ENCODE measurements at places on chromosomes 2 and 18. TPM values are rescaled to one million over a fixed set of nuclear protein-coding genes. Genes with fewer than 3 reads are reported as not detected.

DNA sequence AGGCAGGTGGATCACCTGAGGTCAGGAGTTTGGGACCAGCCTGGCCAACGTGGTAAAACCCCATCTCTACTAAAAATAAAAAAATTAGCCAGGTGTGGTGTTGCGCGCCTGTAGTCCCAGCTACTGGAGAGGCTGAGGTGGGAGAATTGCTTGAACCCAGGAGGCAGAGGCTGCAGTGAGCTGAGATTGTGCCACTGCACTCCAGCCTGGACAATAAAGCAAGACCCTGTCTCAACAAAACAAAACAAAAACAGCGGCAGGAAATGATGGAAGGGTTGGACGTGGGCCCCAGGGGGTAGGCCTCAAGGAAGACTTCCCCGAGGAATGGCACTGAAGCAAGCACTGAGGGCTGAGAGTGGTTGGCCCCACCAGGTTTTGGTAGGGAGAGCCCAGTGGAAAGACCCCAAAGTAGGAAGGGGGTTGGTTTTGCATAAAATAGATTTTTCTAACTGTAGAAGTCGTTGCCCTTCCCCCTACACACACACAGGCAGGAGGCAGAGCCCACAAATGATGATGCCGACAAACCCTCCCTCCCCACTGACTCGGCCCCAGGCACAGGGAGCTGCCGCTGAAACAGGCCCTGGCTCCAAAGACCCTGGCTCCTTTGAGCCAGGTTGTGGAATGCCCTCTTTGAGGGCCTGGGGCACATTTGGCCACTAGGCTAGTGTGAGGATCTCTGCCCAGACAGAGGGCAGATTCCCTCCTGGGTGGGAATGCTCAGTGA is 104.8 kb downstream of the CABLES1 start:
- DNase-seq, result no peak

DNA sequence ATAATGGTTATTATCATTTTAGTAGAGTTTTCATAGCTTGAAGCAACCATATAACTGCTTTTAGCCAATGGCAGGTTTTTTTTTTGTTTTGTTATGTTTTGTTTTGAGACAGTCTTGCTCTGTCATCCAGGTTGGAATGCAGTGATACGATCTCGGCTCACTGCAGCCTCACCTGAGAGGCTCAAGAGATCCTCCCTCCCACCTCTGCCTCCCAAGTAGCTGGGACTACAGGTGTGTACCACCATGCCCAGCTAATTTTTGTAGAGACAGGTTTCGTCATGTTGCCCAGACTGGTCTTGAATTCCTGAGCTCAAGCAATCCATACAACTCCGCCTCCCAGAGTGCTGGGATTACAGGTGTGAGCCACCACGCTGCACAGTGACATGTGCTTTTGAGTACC is 117.5 kb upstream of the GAREM1 start:
- no peak for DNase-seq

DNA sequence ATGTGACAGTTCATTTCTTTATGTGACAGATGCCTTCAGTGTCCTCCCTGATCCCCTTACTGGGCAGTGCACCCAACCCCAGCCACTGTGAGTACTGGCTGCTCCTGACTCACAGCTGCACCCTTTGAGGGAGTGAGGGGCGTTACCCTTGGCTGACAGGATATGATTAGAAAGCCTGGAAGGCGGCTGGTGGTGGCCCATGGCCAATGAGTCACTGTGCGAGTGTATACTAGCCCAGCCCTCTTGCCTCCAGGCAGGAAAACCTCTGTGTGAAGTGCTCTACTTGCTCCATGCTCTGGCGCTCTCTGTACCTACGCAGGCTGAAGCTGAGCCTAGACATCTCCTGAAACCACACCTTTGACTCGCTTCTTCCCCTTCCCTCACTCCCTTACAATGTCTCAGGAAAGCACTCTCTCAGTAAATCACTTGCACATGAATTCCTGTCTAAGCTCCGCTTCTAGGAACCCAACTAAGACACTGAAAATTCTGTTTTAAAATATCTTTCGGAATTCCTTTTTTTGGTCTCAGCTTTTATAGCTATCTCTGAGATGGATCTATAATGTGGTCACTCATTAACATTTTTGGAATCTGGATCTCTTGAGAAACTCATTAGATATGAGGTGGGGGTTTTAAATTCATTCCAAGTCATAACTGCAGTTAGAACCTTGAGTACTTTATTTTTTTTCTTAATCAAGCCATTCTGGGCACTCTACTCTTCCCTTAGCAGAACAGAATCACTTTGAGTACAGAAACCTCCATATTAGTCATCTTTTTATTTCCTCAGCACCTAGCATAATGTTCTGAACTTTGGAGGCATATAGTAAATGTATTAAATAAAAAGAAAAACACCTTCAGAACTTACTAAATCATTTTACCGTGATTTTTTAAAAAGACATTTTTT is 25.3 kb upstream of the STAM2 start:
- no peak for DNase-seq

GRCh38 chr2:162731917-162732804 is 106.4 kb downstream of the KCNH7 start:
- no peak for DNase-seq

GRCh38 chr2:102119255-102119654 is 23.3 kb upstream of the IL1R1 start:
- no peak for DNase-seq

LYG2 gene
- not detected for total RNA-seq

BOLL gene
- total RNA-seq, result 0.11 TPM
